Muscle of back (tissue), 13 donors: ENCODE measurements at places on chromosomes 5 and 9. TPM values are rescaled to one million over a fixed set of nuclear protein-coding genes. Genes with fewer than 3 reads are reported as not detected.
A peak's percentile ranks its signal among the peaks of the same experiment; 100 is the strongest.

- peak; percentile 84 for DNase-seq
These were observed 215.8 kb upstream of the TRIM32 start for GRCh38 chr9:116471093-116471906.

The NFIL3 gene
- 22.9 TPM for polyA plus RNA-seq

GRCh38 chr9:87122947-87123685 is 175.8 kb upstream of the GAS1 start:
- no peak for DNase-seq

DNA sequence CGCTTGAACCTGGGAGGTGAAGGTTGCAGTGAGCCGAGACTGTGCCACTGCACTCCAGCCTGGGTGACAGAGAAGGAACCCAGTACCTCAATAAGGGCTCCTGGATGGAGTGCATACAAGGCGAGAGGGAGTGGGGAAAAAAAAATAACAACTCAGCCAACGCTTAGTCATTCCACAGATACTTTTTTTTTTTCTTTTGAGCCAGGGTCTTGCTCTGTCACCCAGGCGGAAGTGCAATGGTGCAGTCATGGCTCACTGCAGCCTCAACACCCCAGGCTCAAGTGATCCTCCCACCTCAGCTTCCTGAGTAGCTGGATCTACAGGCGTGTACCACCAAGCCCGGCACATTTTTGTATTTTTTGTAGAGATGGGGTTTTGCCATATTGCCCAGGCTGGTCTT is 59.5 kb upstream of the GGTA1 start:
- no peak for DNase-seq

The OTP gene
- polyA plus RNA-seq, result not detected

GRCh38 chr5:81922854-81923279 is 49.0 kb upstream of the ATG10 start:
- DNase-seq, result no peak

- peak; percentile 86 for DNase-seq
These were observed 4.2 kb upstream of the HAVCR2 start for GRCh38 chr5:157113002-157113401.

DNA sequence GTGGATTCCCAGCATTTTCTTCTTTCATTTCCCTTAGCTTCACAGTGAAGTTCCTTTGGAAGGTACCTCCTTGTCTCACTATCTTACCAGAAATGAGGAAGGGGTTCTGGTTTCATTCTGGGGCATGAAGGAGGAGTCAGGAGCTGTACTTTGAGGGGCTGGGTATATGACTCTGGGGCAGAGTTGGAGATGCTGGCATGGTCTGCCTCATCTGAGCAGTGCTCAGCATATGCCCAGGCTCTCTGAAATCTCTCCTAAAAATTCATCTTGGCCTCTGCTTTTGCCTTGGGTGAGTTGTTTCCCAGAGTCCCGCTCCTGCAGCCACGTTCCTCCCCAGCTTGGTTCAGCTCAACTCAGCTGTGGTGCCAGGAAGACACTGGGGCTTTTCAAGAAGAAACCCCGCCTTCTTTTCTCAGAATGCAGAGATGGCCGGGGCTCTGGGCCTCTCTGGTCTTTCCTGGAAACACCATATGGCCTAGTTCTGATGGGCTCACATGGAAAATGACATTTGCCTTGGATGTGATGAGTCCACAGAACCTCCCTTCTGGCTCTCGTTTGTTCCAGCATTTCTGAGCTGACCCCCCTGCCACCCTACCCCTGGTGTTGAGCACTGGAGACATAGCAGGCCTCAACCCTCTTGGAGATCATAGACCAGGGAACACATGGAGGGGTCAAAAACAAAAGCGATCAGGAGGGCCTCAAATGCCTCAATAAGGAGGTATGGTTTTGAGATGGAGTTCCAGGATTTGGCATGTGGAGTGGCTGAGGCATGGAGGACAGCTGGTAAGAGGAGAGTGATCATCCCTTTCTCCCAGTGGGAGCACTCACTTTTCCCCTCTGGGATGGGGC is 12.0 kb upstream of the TGFBR1 start:
- no peak for DNase-seq

DNA sequence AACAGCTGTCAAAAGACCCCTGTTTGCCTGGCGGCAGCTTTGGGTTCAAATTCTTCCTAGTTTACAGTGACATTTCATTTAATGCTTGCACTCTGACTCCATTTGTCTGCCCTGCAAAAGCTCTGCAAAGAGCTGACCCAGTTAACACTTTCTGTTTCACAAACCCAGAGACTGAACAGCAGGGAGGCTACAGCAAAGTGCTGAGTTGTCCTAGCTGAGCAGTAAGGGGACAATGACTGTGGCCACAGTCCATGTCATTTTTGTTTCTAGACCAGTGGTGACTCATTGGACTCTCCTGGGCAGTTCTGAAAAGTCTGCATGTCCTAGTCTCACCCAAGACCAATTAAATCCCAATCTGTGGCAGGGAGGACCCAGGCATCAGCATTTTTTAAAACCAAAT is 994.8 kb upstream of the WWC1 start:
- no peak for DNase-seq

DNA sequence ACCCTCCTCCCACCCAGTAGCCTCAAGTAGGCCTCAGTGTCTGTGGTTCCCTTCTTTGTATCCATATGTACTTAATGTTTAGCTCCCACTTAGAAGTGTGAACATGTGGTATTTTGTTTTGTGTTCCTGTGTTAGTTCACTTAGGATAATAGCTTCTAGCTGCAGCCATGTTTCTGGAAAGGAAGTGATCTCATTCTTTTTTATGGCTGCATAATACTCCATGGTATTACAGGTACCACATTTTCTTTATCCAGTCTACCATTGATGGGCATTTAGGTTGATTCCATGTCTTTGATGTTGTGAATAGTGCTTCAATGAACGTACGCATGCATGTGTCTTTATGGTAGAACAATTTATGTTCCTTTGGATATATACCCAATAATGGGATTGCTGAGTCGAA is 74.8 kb downstream of the SLC12A2 start:
- DNase-seq, result no peak

DNA sequence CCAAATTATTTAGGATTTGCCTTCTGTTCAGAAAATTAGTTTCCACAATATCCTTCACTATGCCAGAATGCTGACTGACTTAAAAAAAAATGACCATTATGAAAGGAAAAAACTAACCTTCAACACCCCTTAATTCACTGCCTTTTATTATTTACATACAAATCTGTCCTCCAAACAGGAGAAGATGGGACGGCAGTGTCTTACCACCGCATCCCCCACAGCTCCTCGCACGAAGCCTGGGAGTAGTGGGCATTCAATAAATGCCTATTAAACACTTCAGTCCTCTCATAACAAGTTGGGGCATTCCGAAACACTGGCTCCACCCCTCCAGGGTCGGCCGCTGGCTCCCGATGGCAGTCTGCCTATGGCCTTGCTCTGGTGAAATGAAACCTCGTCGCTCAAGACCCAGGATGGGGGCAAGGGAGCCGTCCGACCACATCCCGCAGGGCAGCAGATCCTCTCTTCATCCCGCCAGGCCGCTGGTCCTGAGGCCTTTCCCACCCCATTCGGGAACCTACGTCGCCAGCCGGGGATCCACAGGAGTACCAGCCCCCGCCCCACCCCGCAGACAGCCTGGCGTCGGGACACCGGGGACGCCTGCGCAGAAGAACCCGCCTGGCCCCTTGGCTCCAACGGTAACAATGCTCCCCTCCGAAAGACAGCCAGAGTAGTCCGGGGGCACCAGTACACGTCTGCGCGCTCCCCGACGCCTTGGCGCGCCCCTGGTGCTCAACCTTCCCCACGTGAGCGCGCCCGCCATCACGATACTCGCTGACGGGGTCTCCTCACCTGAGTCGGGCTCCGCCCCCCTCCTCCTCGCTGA is 613 bp downstream of the ZBTB5 start:
- peak; percentile 77 for DNase-seq

DNA sequence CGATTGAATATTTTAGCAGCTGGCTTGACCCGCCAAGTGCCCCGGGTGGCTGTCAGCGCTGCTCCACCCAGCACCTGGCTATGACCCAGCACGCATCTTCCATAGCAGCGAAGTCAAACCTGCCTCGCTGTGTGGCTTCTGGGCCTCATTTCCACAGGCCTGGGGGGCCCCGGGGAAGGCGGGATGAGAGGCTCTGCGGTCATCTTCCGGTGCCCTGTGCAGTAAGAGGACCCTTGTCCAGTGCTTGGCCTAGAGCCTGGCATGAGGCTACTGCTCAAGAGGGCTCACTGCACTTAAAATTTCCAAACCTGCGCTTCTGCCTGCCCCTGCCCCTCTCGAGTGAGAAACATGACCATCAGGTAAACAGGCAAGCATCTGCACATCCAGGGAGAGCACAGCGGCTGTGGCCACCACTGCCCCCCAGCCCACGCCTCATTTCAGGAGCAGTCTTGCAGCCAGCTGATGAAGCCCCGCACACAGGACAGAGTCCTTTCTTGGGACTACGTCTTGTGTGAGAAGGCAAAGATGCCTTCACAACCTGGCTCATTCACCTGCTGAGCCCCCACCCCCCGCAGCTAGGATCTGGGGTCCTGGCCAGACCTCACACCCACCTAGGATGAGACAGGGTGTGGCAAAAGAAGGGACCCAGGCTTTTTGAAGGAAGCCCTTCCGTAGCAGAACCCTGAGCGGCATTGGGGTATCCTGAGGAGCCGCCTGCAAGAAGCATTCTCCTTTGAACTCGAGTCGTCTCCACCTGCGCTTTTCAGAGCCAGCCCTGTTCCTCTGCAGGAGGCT is 69.5 kb upstream of the UNC5A start:
- DNase-seq, result no peak

The ATG12 gene
- 61.7 TPM for polyA plus RNA-seq

The NRARP gene
- polyA plus RNA-seq, result 3.0 TPM

DNA sequence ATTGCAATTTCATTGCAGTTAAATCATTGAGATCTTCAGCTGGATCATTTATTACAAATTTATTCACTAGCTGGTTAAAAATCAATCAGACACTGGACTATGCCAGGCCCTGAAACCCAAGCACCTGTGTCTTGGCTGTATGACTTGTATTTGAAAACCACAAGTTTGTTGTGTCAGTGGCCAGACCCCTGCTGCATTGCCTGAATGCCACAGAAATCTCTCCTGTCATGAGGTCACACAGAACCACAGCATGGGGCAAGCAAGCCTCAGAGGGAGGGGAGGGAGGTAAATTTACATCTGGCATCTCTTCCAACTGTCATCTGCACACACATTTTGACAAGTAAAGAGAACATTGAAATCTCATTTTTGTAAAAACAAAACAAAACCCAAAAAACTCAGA is 90.0 kb downstream of the ARRDC3 start:
- no peak for DNase-seq

- DNase-seq, result no peak
These were observed 125.9 kb upstream of the SARDH start for GRCh38 chr9:133864011-133864410.

DNA sequence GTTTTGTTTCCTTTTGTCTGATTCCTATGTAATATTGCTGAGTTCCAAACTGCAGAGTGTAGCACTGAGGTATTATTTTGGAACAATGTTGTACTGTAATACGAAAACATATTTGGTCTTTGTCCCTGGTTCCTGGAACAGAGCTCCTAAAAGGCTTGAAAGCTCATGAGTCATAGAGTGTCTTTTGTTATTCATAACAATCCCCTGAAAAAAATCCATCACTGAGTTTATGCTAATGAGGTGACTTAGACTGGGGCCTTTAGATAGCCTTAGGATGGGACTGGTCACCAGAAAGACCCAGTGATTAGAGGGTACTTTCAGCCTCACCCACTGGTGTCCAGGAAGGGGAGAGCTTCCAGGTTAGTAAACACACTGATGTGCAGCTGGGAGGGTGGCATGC is 132.7 kb upstream of the POU5F2 start:
- DNase-seq, result no peak

GRCh38 chr5:57303985-57304384 is 130.1 kb downstream of the GPBP1 start:
- no peak for DNase-seq

DNA sequence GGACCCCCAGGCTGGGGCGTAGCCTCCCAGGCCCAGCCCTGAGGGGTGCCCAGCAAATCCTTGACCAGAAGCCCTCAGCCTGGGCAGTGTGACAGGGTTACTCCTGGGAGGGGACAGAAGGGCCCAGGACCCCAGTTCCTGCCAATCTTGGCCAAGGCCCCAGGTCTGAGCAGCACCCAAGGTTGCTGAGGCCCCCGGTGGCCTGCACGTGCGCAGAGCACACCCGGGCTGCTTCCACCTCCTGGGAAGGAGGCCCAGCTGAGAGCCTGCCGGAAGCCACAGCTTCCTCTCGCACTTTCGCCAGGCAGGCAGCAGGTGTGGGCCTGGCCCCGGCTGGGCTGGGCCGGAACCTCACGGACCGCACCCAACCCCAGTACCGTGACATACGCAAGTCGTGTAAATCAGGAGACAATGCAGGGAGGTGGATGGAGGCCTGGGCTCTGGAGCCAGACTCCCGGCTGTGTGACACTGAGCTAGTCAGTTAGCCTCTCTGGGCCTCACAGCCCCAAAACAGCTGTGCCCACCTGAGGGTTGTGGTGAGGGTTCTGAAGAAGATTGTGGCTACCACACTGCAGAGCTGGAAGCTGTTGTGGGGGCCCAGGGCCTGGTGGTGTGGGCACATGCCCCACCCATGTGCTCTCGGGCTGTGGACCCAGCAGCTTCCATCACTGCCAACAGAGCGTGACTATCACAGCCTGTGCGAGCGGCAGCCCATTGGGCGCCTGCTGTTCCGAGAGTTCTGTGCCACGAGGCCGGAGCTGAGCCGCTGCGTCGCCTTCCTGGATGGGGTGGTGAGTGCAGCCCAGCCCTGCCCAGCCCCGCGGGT is 5.1 kb downstream of the GRK6 start:
- DNase-seq, result no peak
